ENCODE measurements at places on chromosomes 2 and 18. TPM values are rescaled to one million over a fixed set of nuclear protein-coding genes. Genes with fewer than 3 reads are reported as not detected.

The TACR1 gene
- 0.07 TPM for polyA plus RNA-seq

The SOX11 gene
- 0.05 TPM for polyA plus RNA-seq

DNA sequence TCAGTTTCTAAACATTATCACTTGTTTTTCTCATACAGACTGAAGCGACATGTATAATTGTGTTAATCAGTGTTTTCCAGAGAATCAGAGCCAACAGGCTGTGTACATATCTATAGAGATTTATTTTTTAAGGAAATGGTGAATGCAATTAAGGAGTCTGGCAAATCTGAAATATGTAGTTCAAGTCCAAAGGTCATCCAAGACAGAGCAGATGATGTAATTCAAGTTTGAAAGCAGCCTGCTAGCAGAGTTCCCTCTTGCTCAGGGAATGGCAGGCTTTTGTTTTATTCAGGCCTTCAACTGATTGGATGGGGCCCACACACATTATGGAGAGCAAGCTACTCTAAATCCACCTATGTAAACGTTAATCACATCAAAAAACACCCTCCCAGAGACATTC, 282.6 kb downstream of the CBLN2 start:
- no peak overlapping the region for H3K4me3 ChIP-seq
- H3K4me1 ChIP-seq, result no peaks in the 10 kb centered on the region
- H3K27me3 ChIP-seq, result no peaks in the 10 kb centered on the region
- H3K27ac ChIP-seq, result no peak overlapping the region

The CNGA3 gene
- 0.23 TPM for polyA plus RNA-seq

GRCh38 chr2:12552092-12552491, 164.6 kb upstream of the TRIB2 start:
- H3K4me1 ChIP-seq, result no peaks in the 10 kb centered on the region
- H3K36me3 ChIP-seq, result no peaks in the 10 kb centered on the region
- H3K27ac ChIP-seq, result no peak overlapping the region
- no peak for DNase-seq
- H3K27me3 ChIP-seq, result no peaks in the 10 kb centered on the region
- H3K4me3 ChIP-seq, result no peak overlapping the region

DNA sequence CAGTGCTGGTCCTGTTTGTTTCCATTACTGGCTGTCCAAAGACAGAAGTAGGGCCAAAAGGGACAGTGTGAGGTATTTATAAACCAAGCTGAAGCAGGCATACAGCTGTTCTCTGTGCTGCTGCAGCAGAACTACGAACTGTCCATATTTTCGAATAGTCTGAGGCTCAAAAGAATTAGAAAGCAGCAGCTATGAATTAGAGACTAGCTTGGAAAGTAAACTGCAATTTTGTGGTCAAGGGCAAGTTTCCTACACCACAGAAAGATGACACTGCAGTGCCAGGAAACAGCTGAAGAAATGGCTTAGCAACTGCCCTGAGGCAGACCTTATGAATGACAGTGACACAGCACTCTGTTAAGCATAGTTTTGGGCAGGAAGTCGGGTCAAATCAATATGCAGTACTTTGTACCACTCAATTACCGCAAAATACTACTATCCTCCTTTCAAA, 125.3 kb downstream of the TMEM131 start:
- no peaks in the 10 kb centered on the region for H3K27me3 ChIP-seq
- H3K36me3 ChIP-seq, result no peaks in the 10 kb centered on the region
- H3K4me3 ChIP-seq, result no peak overlapping the region
- H3K4me1 ChIP-seq, result peaks cover 11% of the 10 kb centered on the region

The PMAIP1 gene
- polyA plus RNA-seq, result 0.87 TPM

DNA sequence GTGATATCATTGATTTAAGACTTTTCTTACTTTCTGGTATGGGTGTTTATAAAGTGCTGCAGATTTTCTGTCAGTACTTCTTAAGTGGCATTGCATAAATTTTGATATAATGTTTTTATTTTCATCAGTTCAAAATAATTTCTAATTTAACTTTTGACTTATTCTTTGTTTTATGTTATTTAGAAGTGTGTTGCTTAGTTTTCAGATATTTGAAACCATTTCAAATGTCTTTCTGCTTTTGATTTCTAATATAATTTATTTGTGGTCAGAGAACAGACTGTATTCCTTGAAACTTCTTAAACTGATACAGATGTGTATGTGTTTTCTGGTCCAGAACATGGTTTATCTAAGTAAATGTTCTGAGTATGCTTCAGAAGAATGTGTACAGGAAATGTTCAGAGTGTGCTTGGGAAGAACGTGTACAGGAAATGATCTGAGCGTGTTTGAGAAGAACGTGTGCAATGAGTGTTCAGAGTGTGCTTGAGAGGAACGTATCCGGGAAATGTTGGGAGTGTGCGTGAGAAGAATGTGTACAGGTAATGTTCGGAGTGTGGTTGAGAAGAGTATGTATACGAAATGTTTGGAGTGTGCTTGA, 265.7 kb upstream of the HS6ST1 start:
- H3K36me3 ChIP-seq, result no peaks in the 10 kb centered on the region
- no peak for DNase-seq
- no peaks in the 10 kb centered on the region for H3K4me1 ChIP-seq
- no peak overlapping the region for H3K4me3 ChIP-seq
- no peak overlapping the region for H3K27ac ChIP-seq

DNA sequence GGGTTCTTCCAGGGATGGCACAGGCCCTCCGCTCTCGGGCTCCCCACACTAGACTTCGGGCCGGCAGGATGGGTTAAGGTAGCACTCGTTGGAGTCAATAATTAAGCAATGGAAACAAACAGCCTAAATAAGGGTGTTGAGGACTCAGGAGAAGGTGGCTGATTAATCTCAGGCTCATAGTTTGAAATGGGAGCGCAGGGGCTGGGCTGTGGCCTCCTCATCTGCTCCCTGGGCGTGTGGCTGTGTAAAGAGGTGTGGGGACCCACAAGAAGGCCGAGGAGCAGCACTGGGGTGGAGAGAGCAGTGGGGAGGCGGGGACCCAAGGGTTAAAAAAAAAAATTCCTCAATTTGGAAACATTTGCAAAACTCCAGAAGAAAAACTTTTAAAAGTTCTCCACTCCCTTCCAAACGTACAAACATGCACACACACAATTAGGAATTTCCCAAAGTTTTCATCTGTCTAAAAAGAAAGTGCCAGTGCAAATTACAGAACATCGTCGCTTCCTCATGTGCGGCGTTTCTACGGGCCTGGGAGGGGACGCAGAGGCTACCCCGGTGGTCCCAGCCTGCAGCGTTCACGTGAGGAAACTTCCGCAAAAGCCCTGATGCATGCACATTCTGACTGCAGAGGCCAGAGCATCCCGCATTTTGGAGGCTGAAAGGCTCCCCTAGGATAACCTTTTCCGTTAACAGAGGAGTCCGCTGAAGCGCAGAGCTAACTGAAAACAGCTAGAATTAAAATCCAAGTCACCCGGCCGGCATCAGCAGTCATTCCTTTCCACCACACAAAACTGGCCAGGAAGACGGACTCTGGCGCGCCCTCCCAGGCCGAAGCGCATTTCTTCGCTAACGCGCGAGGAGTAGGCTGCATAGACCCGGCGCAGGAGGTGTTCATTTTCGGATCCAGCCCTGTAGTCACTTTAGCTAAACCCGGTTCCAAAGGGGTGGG, 1.0 kb upstream of the TUBB6 start:
- no peaks in the 10 kb centered on the region for H3K4me1 ChIP-seq
- H3K27me3 ChIP-seq, result no peaks in the 10 kb centered on the region
- no peak for DNase-seq
- H3K36me3 ChIP-seq, result no peaks in the 10 kb centered on the region

GRCh38 chr18:26133652-26134051, at the start of gene PSMA8:
Gene PSMA8, plus strand, starts transcription at chr18:26133869. Its CDS starts 97 bp downstream, at chr18:26133966.
- no peak within 1 kb of the TSS for H3K4me3 ChIP-seq
- no peak within 1 kb of the TSS for H3K27ac ChIP-seq

DNA sequence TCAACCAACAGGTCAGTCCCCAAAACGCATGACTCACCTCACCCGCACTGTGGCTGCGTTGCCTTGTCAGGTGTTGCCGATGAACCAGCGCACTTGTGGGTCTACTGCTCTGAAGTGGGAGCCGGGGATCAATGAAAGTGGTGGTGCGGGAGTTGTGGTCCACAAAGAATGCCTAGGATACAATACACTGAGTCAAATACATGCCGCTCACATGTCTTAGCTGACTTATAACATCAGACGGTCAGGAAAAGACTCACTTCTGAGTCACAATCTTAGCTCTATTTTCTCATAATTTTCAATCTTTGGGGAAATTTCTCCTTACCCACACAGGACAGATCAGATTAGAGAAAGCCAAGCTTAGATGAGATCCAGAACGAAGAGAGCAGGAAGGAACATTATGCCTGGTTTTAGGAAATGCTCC, 107.1 kb upstream of the STK17B start:
- no peak for DNase-seq
- no peaks in the 10 kb centered on the region for H3K36me3 ChIP-seq
- no peaks in the 10 kb centered on the region for H3K4me1 ChIP-seq
- H3K27me3 ChIP-seq, result no peaks in the 10 kb centered on the region

The CSRNP3 gene
- 0.91 TPM for polyA plus RNA-seq

The FEV gene
- polyA plus RNA-seq, result 32.6 TPM

GRCh38 chr2:30769481-30769780, 37.8 kb downstream of the CAPN13 start:
- H3K4me3 ChIP-seq, result no peak overlapping the region
- H3K36me3 ChIP-seq, result no peaks in the 10 kb centered on the region
- no peaks in the 10 kb centered on the region for H3K27me3 ChIP-seq
- H3K4me1 ChIP-seq, result no peaks in the 10 kb centered on the region
- no peak overlapping the region for H3K27ac ChIP-seq

The RNF144A gene
- 12.0 TPM for polyA plus RNA-seq

The TNFRSF11A gene
- 0.80 TPM for polyA plus RNA-seq
